Body of pancreas (tissue), 4 donors: ENCODE measurements at places on chromosomes 11 and 22.
A peak's percentile ranks its signal among the peaks of the same experiment; 100 is the strongest.

- DNase-seq: no peak
Measured at GRCh38 chr11:126465573-126466188, 110.2 kb downstream of the ST3GAL4 start.

- no peak for DNase-seq
Measured at GRCh38 chr11:57262157-57262556, 25.1 kb upstream of the APLNR start.

DNA sequence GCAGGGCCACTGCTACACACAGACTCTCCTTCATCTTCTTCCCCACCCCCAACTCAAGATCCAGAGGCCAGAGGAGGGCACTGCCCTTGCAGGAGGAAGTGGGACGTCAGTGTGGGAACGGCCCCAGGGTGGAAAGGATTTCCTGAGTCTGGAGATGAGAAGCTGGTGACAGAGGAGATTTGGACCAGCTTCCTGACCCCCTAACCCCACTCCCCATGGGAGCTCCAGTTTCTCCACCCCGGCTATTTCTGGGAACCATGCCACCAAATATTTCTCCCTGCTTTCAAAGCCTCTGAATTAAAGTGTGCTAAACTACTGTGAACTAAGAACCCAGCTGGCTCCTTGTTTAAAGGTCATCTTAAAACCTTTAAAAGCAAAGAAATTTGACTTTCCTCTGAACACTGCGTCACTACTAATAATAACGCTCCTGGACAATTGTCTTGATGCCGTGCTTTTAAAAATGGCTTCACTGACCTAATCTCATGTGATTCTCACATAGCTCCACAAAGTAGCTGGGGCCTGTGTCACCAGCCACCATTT lies 46.6 kb downstream of the CWC15 start:
- peak; percentile 52 for DNase-seq

GRCh38 chr22:17496841-17497240 lies 66.5 kb upstream of the SLC25A18 start:
- DNase-seq: no peak

DNA sequence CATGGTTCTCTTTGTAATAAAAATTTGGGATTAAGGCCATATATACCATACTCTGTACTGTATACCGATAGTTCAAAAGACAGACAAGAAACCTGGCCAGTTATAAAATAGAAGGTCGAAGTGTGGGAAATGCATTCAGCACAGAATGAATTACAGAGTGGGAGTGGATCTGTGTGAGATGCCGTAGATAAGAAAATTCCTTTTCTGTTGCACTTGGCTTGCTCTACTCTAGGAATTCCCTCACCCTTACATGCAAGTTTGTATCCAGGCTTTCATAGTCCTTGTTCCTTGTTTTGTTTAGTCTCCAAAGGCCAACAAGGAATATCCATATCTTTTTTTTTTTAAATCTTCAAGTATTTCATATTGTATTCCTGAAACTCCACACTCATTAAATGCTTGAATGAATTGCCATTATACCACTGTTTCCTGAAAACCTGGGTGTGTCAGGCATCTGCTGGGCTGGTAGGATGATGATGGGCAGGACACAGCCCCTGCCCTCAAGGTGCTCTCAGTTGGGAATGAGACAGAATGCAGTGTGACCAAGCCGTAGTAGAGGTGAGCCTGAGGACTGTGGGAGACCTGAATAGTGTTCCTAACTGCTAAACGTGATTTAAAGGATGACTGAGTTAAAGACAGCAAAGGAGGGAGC lies 53.5 kb downstream of the TEAD1 start:
- DNase-seq: no peak
